Esophagus mucosa (tissue), 1 donor: ENCODE measurements at places on chromosomes 3 and 15. TPM values are rescaled to one million over a fixed set of nuclear protein-coding genes. Genes with fewer than 3 reads are reported as not detected.

DRD3 gene
- total RNA-seq = not detected

ADAMTS7 gene
- 0.48 TPM for total RNA-seq

C2CD4A gene
- total RNA-seq = 0.44 TPM

GASK1A gene
- 2.9 TPM for total RNA-seq

MEIS2 gene
- 10.3 TPM for total RNA-seq

B3GALNT1 gene
- total RNA-seq = 5.2 TPM

SELENOS gene
- total RNA-seq = 37.8 TPM
